ENCODE measurements at places on chromosomes 7 and 10. TPM values are rescaled to one million over a fixed set of nuclear protein-coding genes. Genes with fewer than 3 reads are reported as not detected.

- H3K27me3 ChIP-seq, result peaks cover 10% of the 10 kb centered on the region
- DNase-seq, result no peak
- no peaks in the 10 kb centered on the region for H3K4me1 ChIP-seq
- no peak overlapping the region for H3K4me3 ChIP-seq
Measured at GRCh38 chr7:131839967-131840690, 283.7 kb upstream of the PODXL start.

- H3K27me3 ChIP-seq, result no peaks in the 10 kb centered on the region
- no peaks in the 10 kb centered on the region for H3K36me3 ChIP-seq
- no peak overlapping the region for H3K27ac ChIP-seq
Measured at GRCh38 chr7:98372993-98373392, 27.9 kb downstream of the BAIAP2L1 start.

Gene DLX6
- total RNA-seq, result not detected

GRCh38 chr7:22542254-22542653 is 42.3 kb upstream of the STEAP1B start:
- DNase-seq, result no peak
- H3K36me3 ChIP-seq, result no peaks in the 10 kb centered on the region
- H3K4me3 ChIP-seq, result no peak overlapping the region
- H3K4me1 ChIP-seq, result no peaks in the 10 kb centered on the region
- H3K27me3 ChIP-seq, result peaks cover 17% of the 10 kb centered on the region
- no peak overlapping the region for H3K27ac ChIP-seq

- no peaks in the 10 kb centered on the region for H3K36me3 ChIP-seq
- H3K4me1 ChIP-seq, result peaks cover 73% of the 10 kb centered on the region
- DNase-seq, result no peak
- no peaks in the 10 kb centered on the region for H3K27me3 ChIP-seq
Measured at GRCh38 chr10:102675011-102675665, 30.9 kb downstream of the TRIM8 start.

DNA sequence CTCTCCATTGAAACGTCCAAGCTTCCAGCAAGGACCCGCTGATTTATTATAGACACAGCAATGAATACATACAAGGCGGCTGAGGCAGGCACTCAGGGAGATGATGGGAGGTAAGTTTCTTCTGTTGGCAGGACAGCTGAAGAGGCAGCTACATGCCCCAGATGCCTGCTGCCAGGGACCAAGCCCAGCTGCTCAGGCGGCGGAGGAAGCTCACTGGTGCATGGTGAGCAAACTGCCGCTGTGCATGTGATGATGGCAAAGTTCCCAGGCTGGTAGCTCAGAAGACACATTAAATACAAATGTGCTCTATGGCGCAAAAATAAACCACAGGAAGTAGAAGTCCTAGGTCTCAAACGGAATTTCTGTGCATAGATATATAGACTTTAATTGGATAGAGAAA is 2.3 kb downstream of the DNTT start:
- peaks cover 3% of the 10 kb centered on the region for H3K27me3 ChIP-seq
- no peaks in the 10 kb centered on the region for H3K36me3 ChIP-seq
- peaks cover 28% of the 10 kb centered on the region for H3K4me1 ChIP-seq
- H3K4me3 ChIP-seq, result peak overlapping the region; percentile 8

Gene CYP17A1
- total RNA-seq, result not detected

Gene SH2B2
- total RNA-seq, result 2.7 TPM

Gene STAMBPL1
- total RNA-seq, result 23.3 TPM

Gene PTPN20
- total RNA-seq, result 3.8 TPM

Gene GCK
- 0.58 TPM for total RNA-seq

DNA sequence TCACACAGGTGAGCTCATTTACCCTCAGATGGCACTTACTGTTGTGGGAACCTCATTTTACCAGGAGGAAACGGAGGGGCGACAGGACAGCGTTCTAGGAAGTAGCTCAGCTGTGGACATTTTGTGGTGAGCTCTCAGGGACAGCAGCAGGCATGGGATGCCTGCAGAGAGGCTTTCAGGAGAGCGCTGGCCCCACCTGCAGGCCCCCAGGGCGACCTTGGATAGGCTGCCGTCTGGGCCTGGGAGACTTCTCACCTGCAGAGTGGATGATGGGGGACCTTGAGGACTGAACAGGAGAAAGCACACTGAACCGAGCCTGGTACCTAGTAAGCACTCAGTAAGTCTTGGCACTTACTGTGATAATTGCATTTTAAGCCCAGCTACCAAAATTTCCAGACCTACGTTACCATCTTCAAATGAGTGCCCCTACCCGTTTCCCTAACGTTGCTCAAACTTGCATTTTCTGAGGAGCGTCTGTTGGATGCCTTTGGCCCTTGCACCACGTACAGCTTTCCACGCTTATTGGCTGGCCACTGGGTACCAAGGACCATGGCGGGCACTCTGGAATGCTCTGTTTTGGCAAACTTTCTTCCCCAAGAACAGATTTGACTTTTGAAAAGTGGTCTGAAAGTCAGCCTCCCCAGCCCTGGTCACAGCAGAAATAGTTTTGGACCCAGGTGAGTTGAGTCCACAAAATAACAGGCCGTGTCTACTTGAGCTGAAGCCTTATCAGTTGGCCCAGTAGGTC is 223.4 kb downstream of the EBF3 start:
- H3K4me3 ChIP-seq, result no peak overlapping the region
- H3K27ac ChIP-seq, result no peak overlapping the region
- peaks cover 2% of the 10 kb centered on the region for H3K4me1 ChIP-seq
- no peaks in the 10 kb centered on the region for H3K27me3 ChIP-seq

- no peaks in the 10 kb centered on the region for H3K36me3 ChIP-seq
- no peak for DNase-seq
- no peak overlapping the region for H3K4me3 ChIP-seq
- no peak overlapping the region for H3K27ac ChIP-seq
Measured at GRCh38 chr7:70568674-70569334, 563.1 kb upstream of the GALNT17 start.

DNA sequence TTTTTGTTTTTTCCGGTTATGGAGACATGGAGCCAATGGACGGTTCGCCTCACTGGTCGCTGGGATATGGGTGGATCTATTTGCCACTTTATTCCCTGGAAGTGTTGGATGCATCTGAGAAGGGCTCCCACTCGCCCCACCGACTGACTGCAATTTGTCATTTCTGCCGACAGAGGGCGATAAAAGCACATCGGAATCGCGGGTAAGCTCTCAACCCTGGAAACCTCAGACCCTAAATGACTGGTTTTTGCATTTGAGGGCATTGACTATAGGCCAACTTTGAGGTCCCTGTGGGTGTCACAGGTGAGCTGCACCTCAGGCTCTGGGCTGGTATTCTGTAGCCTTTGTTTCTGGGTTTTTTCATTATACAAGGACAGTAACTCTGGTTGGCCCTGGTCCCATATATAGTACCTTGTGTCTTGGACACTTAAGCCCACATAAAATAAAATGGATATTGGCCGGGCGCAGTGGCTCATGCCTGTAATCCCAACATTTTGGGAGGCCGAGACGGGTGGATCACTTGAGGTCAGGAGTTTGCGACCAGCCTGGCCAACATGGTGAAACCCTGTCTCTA is 11.9 kb upstream of the OPALIN start:
- no peak overlapping the region for H3K27ac ChIP-seq
- no peak overlapping the region for H3K4me3 ChIP-seq
- peaks cover 17% of the 10 kb centered on the region for H3K4me1 ChIP-seq
- H3K27me3 ChIP-seq, result peaks cover 14% of the 10 kb centered on the region

Gene GRM3
- not detected for total RNA-seq

Gene TMEM176B
- total RNA-seq, result not detected

- no peak for DNase-seq
- H3K36me3 ChIP-seq, result no peaks in the 10 kb centered on the region
- H3K27ac ChIP-seq, result no peak overlapping the region
- H3K27me3 ChIP-seq, result no peaks in the 10 kb centered on the region
Measured at GRCh38 chr10:55305285-55305684, 504.3 kb upstream of the PCDH15 start.

Gene NEUROG3
- total RNA-seq, result not detected

Gene IKZF1
- 416 TPM for total RNA-seq

GRCh38 chr7:8436965-8437364 is 3.6 kb downstream of the NXPH1 start:
- peak; percentile 20 for DNase-seq
- H3K4me3 ChIP-seq, result peak overlapping the region; percentile 41
- no peak overlapping the region for H3K27ac ChIP-seq
- H3K36me3 ChIP-seq, result peaks cover 5% of the 10 kb centered on the region
- H3K4me1 ChIP-seq, result peaks cover 41% of the 10 kb centered on the region

- H3K4me1 ChIP-seq, result peaks cover 15% of the 10 kb centered on the region
- H3K4me3 ChIP-seq, result no peak overlapping the region
- no peak for DNase-seq
- no peaks in the 10 kb centered on the region for H3K27me3 ChIP-seq
- H3K27ac ChIP-seq, result no peak overlapping the region
Measured at GRCh38 chr7:36854652-36855051, 130.4 kb upstream of the AOAH start.

DNA sequence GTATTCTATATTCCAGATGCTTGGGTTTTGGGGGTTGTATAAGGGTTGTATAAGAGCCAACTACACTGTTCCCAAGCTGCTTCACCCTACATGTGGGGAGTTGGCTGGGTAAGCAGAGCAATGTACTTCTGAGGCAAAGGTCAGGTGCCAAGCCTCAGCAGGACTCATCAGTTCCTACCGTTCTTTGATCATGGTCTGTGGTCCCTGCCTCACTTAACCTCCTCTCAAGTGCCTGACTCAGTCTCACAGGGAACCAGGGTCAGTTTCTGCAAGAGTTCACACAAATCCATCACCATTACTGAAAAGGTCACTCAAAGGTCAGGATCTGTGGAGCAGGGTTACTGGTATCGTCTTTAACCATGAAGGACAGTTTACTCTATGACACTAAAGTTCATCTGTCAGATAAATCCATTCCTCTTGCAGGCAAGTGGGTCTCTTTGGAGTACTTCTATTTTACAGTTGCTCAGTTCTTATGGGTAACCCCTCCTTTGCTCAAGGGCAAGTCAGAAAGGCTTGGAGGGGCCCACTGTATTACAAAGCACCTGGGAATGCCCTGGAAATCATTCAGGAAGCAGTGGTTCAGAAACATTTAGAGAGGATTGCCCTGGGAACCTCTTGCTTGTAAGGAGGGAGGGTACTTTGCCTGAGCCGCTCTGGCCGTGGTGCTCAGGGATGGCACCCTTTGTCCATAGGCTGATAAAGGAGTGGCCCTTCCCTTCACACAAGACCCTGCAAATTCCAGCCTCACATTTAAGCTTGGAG is 184.3 kb upstream of the CDCA7L start:
- no peak overlapping the region for H3K27ac ChIP-seq
- H3K4me3 ChIP-seq, result no peak overlapping the region
- peaks cover 5% of the 10 kb centered on the region for H3K27me3 ChIP-seq
- no peaks in the 10 kb centered on the region for H3K4me1 ChIP-seq
- DNase-seq, result no peak
- no peaks in the 10 kb centered on the region for H3K36me3 ChIP-seq
